ENCODE measurements at places on chromosomes 3 and 15.
A peak's percentile ranks its signal among the peaks of the same experiment; 100 is the strongest.

- DNase-seq = no peak
Measured at GRCh38 chr3:195070336-195070735, 200.6 kb downstream of the XXYLT1 start.

- peak; percentile 31 for DNase-seq
Measured at GRCh38 chr15:73318463-73319351, 50.1 kb downstream of the HCN4 start.

DNA sequence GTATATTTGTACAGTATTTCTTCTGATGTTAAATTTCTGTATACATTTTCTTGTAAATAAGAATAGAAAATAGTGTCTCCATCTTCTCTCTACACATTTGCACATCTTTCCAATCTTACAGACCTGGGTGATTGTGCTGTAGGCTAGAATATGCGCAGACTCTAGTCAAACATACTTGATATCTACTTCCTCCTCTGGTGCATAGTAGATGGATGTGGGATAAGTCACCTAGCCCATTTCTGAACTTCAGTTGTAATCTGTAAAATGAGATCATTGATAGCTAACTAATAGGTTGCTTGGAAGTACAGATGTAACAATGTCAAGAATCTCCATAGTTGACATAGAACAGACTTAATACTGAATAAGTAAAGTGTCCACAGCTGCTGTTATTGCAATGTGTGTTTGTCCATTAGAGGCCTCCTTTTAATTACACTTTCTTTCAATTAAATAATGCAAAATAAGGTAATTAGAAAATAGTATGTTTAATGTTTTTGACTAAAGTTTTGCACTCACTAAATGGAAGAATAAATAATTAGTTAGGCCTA, 46.7 kb downstream of the ALCAM start:
- DNase-seq = no peak

DNA sequence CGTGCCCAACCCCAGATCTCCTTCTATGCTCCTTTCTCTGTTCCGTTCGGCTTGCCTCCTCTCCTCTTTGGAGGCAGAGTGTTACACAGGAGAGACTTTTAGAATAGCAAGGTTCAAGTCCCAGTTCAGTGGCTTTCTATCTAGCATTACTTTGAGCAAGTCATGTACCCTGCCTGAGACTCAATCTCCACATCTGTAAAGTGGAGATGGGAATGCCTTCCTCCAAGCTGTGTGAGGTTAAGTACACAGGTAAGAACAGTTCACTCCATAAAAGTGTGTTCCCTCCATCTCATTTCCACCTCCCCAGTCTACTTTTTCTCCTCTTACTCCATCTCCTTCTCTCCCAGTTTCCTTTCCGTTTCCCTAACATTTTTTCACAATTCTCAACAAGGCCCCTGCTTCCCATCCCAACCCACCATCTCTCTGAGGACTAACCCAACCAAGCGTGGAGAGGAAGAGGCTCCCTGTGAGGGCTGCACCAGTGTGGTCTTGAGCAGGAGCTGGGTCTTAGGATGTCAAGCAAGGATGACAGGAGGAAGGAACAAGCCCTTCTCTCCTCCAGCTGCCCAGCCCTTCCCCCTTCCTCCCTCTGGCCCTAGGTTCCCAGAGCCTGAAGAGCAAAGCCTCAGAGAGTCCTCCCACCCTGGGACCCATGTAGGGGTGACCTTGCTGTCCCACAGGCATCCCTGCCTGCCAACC, 6.4 kb downstream of the ATP8B4 start:
- DNase-seq = no peak

- DNase-seq = no peak
Measured at GRCh38 chr3:181691901-181692300, 19.8 kb upstream of the SOX2 start.

GRCh38 chr3:38738630-38739395, 77.2 kb downstream of the SCN10A start:
- peak; percentile 36 for DNase-seq

DNA sequence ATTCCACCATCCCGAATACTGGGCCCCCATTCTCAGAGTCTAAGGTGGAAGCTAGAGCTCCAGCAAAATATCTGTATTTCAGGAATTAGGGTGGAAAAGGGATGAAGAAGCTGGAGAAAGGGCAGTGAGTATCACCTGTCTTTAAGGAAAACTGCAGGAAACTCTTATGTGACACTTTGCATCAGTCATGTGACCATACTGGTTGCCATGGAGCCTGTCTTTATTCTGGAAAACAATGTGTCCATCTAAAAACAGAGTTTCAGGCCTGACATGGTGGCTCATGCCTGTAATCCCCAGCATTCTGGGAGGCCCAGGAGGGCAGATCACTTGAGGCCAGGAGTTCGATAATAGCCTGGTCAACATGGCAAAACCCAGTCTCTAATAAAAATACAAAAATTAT, 52.9 kb upstream of the FSIP1 start:
- peak; percentile 75 for DNase-seq

DNA sequence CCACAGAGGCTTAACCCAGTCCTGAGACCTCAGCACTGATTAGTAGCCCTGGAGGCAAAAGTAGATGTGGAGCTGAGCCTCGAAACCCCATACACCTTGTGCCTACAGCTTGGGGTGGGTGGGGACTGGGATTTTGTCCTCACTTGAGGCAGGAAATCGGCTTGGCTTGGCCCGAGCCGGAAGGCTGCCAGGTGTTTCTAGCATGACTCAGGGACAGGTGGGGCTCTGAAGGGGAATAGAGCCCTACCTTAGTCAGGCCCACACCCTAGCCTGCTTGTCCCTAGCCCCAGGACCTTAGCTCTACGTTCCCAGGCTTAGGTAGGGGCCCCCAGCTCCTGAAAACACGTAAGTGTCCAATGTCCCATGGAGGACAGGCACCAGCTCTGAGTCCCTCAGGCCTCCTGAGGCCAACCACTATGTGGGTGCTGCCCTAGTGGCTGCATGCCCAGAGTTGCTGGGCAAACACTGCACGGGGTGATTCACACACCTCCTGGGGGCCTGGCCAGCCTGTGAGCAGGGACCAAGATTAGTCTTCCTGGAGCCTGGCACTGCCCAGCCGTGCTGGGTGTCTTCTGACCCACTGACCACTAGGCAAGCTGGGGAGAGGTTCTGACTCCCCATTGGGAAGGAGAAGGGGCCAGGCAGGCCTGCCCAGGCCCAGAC, 3.1 kb downstream of the MST1R start:
- peak; percentile 87 for DNase-seq

- DNase-seq = no peak
Measured at GRCh38 chr3:53551324-53551723, 56.9 kb downstream of the CACNA1D start.

GRCh38 chr15:93366387-93367100, 277.5 kb upstream of the RGMA start:
- no peak for DNase-seq

DNA sequence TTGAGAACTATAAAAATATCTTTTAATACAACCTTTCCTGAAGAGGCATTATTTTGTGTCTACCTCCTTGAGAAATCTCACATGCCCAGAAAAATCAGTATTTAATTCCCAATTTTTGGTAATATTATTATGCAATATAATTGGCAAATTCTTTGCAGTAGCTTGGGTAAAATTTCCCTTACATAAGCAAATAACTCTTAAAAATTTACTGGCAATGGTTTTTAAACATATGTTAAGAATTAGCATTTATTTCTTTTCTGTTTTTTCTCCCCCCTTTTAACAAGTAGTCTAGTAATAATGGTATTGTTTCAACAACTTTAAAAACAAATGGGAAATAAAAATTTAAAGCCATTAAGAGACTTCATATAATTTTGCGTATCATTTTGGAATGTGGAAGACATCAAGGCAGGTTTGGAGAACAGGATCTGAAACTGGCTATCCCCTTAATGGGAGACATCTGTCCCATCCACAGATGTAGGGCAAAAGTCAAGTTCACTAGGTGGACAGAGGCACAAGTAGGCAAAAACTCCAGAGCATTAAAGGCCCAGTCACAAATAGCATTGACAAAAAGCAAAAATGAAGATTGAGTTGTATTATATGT, 89.6 kb upstream of the AADACL2 start:
- DNase-seq = no peak

DNA sequence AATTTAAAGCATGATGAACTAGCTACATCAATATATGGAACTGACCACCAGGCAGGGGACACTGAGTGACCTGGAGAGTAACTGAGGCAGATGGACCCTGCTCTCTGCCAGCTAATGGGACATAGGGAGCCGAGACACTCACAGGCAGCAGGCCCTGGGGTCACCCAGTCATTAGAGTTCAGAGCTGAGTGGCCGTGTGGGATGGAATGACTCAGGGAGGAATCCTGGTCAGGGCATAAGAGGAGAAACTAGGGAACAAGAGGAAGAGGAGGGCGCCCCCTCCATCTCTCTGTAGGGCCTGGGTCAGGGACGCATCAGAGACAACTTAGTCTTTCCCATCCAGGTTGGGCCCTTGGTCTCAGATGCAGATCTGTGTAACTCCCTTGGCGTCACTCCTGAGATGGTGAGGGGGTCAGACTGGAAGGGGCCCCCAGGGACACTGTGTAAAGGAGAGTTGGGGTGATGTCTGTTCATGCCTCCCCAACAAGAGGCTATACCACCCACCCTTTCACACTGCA, 39.8 kb downstream of the CCDC12 start:
- no peak for DNase-seq

GRCh38 chr3:25801786-25802185, 11.9 kb downstream of the OXSM start:
- DNase-seq = no peak

- DNase-seq = no peak
Measured at GRCh38 chr3:8554696-8555095, 53.1 kb downstream of the LMCD1 start.

DNA sequence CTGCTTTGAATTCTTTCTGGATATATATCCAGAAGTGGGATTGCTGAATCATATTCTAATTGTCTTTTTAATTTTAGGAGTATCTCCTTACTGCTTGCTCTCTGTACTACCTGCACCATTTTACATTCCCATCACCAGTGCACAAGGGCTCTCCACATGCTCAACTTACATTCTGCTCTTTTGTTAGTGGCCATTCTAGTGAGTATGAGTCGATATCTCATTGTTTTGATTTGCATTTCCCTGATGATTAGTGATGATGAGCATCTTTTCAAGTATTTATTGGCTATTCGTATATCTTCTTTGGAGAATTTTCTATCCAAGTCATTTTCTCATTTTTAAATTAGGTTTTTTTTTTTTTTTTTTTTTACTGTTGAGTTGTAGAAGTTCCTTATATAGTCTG, 29.5 kb downstream of the PFN2 start:
- no peak for DNase-seq

DNA sequence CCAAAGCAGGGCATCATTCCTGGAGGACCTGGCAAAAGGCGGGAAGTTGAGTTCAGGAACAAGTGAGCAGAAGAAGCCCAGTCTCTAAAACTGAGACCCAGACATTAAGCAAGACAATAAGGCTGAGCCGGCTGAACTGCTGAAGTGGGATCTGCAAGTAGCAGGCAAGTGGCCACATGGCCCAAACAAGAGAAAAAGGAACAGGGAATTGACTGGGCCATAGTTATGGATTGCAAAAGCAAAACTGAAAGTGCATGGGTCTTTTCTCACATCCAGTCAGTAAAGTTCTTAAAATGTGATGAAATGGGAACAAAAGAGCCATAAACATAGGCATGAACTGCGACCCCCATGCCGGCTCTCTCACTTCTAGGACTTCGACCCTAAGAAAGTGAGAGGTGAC, 101.2 kb downstream of the SCN11A start:
- no peak for DNase-seq

DNA sequence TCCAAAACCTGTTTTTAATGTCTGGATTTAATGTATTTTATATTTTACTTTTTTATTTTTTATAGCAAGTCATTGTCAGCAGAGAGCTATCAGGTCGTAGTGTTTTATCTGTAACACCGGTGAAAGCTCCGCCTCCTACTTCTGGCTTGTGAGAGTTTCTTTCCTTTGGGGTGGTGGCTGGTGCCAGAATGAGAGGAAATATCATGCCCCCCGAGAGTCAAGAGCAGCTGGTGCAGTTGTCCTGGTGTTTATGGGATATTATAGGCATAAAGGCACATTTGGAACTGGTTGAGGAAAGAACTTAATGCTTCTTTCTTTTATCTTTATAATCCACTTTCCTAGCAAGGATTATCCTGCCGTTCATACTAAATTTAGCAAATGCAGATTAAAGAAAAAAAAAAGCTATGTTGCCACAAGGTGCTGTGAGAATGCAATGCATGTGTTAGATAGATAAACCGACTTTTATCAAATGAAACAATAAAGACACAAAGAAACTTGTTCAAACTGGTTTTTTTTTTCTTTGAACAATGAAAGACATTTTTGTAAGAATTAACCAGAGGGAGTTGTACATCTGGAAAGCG, 260.1 kb upstream of the PLSCR5 start:
- DNase-seq = no peak

DNA sequence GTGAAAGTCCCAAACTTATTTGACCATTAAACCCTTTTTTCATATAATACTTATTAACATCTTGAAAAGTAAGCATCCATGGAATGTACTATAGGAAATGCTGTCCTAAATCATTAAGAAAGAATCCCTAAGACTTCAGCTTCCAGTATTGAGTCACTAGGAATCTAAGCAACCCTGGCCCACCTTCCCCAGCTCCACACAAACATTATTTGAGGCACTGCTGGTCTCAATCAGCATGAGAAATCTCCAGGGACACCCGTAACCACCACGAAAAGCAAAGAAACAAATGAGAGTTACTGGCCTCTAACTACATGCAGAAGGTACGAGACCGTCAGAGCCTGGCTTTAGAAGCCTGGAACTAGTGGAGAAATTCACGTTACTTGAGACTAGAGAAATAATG, 68.2 kb downstream of the POLQ start:
- DNase-seq = no peak

DNA sequence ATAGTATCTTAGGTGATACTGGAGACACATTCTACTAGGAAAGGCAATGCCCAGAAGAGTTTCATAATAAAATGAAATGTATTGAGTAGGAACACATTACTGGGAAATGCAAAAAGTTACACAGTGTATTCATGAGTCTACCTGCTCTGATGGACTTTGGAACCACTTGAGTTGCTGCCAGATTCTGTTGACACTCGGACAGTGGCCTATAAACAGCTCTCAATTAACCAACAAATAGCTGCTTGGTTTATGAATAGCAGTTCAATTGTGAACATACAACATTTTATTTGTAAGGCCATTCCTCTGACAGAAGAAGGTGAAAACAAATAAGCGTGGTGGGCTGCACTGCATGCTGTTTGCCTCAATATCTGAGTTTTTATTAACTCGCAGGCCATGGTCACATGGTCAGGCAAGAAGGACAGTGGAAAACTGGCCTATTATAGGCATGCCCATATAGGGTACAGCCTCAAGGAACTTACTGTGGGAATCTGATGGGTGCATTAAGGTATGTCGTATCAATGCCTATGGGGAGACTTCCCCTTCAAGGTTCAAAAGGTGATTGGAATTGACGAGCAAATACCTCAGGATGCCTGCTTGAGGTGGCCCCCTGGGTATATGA, 66.2 kb downstream of the C3orf80 start:
- DNase-seq = peak; percentile 75
